IPS DF 6.9 (cell line): ENCODE measurements at places on chromosomes 11 and 22.

DNA sequence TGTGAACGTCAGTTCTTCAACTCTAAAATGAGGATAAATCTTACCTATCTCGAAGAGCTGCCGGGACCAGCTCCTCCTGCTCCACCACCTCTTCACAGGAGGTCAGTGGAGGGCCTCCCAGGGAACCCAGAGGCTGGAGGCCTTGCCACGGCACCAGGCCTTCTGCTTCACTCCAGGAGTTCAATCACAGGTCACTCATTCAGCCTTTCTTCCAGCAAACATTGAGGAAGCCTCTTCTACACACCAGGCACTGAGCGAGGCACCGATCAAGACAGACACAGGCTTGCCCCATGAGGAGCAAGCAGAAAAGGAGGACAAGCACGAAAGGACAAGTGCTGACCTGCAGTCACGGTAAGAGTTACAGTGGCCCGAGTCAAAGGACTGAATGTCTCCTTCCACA, 64.8 kb upstream of the WNT11 start:
- DNase-seq: no peak

- DNase-seq: no peak
Measured at GRCh38 chr11:1760351-1761109, 3.2 kb downstream of the CTSD start.

GRCh38 chr11:112223754-112224532, 2.3 kb upstream of the PTS start:
- no peak for DNase-seq

DNA sequence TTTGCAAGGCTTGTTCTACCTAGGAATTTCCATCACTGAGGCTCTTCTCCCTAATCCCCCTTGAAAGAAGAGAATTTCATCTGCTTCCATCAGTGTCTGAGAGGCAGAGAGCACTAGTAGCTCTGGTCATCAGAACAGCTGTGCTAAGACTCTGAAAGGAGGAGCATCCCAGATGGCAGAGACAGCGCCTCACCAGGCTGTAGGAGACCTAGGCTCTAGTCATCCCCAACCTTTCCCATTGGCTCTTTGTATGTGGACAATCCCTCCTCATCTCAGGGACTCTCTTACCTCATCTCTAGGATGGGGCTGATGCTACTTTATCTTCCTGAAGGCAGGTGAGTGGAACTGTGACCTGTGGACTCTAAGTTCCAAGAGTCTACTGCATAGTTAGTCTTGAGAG, 8.8 kb upstream of the OR9I1 start:
- no peak for DNase-seq

GRCh38 chr22:19519041-19519926, 4.9 kb downstream of the CLDN5 start:
- DNase-seq: no peak

- DNase-seq: no peak
Measured at GRCh38 chr11:117823294-117823945, 1.1 kb downstream of the FXYD2 start.

DNA sequence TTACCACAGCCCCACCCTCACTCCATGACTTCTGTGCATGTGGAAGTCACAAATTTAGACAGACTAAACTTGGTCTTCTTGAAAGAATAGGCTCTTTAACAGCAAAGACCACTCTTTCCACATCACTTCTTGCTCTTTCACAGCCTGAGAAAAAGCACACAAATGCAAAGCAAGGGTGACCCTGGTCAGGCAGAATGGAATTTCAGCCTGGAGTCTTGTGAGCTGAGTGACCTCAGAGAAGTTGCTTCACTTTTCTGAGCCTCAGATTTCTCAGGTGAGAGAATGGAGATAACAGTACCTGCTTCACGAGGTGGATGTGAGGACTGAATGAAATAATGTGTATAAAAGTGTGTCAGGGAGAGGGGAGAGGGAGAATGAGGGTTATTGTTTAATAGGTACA, 26.8 kb upstream of the LIPT2 start:
- no peak for DNase-seq

- DNase-seq: no peak
Measured at GRCh38 chr11:97965849-97966646, 1054.7 kb upstream of the CNTN5 start.

GRCh38 chr11:44246726-44247125, 63.2 kb downstream of the ALX4 start:
- DNase-seq: no peak

GRCh38 chr22:34743110-34743751, 322.7 kb upstream of the ISX start:
- DNase-seq: no peak
